Stimulated activated CD8-positive, alpha-beta memory T cell treated with anti-CD3 and anti-CD28 coated beads, Interleukin-7, amount 100 ng/mL, for 1 hour (primary cell): ENCODE measurements at places on chromosomes 3 and 15.

- DNase-seq = no peak
These were observed 2.1 kb downstream of the ACVR2B start for GRCh38 chr3:38455639-38456430.

- no peak for DNase-seq
These were observed 28.6 kb upstream of the SH3BP5 start for GRCh38 chr3:15360788-15361493.

DNA sequence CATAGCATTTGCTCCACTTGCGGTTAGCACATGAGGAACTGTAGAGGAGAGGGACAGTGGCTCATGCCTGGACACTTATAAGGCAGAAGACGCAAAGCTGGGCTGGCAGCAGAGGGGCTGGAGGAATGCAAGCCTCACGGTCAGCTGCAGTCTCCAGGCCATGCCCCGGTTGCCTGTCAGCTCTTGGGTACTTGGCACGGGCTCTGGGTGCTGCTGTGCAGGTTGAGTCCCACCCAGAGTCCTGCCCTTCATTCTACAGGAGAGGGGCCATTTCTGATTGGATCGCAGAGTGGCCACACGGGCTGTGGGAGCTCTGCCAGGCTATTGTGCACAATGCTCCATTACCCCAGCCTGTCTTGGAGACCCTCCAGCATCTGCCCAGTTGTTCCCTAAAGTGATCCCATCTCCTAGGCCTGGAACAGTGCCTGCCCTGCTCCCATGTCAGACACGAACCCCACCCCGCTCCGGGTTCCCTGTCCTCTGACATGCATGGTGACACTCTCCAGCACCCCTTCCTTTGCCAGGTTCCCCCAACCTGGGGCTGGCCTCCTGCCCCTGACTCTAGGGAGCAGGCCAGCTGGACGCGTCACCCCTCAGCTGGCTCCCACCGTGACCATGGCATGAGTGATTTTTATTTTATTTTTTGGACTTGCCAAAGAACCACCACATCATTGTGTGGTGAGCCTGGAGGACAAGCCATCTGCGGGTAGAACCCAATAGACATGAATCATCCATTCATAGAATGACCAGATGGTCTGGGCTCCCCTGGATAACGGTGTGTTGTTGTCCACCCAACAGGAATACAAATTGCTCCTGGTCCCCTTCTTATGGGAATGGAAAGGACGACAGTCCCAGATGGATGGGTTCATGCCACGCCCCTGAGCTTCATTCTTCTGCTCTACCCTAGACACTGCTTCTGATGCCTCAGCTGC, 51.0 kb upstream of the KLF13 start:
- no peak for DNase-seq

- DNase-seq = no peak
These were observed 34.0 kb upstream of the ZPLD1 start for GRCh38 chr3:102400766-102401165.

- DNase-seq = no peak
These were observed 200.3 kb downstream of the ADAMTS17 start for GRCh38 chr15:100141311-100142001.
